Heart left ventricle (tissue), 16 donors: ENCODE measurements at places on chromosomes 3 and 15.

DNA sequence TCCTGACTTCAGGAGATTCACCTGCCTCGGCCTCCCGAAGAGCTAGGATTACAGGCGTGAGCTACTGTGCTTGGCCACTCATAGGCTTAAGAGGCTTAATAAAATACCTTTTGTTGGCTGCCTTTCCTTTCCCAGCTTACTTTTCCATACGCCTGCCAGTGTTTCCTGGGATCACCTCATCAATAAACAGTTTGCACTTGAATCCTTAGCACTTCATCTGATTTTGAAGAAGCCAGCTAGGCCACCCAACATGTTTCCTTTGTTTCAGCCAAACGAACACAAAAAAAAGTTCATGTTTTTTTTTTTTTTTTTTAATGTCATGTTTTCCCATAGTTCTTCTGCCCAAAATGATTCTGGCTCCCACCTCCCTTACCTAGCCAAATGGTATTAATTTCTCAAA lies 92.3 kb downstream of the RAP2B start:
- DNase-seq, result no peak

DNA sequence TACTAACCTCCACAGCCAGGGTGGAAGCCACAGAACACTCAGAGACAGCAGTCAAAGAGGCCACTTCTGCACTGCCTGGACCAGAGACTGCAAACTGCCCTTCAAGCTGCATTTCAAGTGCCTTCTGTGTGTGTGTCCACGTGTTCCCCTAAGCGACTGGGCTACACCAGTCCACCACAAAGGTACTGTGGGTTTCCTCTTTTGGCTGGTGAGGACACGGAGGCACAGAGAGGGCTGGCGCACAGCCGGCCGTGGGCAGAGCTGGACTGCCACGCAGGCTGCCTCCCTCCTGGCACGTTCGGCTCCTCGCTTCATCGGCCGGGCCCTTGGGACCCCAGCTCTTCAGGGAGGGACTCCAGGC lies 60.9 kb downstream of the MGLL start:
- no peak for DNase-seq

DNA sequence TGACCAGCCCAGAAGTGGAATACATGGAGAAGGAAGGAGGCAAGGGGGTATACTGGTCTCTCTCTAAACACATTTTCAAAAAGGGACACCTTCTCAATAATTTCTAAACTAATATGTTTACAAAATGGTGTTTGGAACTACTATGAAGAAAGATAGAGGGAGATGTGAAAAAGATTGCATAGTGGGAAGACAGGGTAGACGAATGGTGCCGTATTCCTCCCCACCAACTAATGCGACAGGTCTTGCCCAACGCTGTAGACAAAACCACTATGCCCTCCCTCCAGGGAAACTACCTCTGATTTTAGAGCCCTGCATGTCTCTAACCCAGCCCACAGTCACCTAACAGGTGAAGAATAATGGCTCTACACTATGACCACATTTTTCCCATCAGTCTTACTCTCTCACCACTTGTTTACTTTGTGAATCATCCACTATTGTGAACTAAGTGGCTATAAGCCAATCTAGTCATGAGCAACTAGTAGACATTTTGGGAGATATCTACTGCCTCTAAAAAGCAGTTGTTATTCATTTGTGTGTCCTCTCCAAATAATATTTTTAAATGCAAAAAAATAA lies 108.2 kb upstream of the UBE2E2 start:
- DNase-seq, result no peak

DNA sequence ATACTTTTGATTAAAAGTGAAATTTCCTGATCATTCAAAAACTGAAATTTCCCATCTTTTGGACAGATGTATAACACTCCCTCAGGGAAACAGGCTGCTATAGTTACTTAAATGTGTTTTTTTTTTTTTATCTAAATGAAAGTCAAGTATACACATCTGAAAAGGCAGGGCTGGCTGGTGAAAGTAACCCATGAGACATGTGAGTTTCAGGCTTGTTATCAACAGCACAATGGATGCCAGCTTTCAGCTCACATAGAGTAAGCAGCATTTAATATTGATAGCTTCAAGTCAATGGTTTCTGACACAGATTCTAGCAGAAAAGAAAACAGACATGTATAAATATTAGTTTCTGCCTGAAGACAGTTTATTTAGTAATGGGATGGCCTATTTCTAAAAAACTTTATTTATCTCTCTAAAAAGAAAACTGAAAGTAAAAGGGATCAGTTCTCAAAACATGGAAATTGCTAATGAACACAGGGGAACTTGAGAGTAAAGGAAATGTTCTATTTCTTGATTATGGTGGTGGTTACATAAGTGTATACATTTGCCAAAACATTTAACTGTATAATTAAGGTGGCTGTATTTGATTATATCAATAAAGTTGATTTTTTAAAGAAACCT lies 89.7 kb upstream of the CMC1 start:
- DNase-seq, result no peak

DNA sequence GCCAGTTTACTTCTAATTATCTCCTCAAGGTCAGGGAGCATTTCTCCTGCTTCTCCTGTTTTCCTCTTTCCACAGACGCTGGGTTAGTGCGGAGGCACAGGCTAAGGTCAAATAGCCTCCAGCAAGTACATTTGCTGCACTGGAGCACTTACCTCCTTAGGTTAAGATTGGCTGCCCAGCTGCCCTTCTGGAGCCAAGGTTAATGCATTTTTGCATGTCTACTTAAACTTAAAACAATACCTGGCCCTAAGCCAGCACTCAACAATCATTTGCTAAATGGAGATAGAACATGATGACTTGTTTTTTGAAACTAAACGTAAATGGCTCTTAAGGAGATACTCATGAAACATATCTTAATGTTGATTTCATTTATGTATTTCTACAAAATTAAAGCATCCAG lies 83.5 kb downstream of the SSR3 start:
- no peak for DNase-seq

GRCh38 chr3:4533489-4534443 lies 40.6 kb downstream of the ITPR1 start:
- DNase-seq, result no peak

DNA sequence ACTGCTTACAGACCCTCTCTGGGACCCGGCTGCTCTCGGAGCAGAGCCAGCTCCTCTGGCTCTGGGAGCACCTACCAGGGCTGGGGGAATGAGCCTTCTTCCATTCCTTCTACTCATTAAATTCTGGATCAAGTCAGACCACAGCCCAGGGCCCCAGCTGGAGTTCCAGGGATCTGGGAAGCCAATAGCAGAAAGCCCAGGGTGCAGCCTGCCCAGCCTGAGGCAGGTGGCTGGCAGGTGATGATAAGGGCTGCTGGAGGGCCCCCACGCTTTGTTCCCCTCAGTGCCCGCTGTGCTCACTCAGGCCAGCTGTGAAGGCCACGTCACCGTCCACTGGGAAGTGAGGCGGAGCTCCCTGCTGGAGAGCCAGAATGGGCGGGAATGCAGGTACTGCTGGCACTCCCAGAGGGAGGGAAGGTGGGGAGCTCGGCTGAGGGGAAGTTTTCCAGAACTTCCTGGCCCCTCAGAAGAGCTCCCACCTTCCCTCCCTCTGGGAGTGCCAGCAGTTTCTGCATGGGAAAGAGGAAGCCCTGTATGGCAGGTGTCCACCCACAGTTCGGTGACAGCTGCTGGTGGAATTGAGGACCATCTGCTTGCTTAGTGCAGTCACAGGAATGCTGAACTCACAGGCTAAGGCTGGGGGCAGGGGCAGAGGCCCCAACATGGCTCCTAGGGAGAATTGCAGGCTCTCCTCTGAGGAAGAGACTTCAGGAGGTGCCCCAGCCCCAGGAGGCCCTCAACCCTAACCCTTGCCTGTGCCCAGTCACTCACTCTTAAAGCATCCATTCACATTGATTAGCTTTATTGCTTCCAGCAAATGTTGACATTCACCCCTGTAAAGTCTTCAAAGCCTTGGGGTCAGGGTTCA lies 12.6 kb upstream of the RTP3 start:
- no peak for DNase-seq

- DNase-seq, result peak; percentile 91
These were observed 16.3 kb downstream of the RGMA start for GRCh38 chr15:93072411-93073394.

DNA sequence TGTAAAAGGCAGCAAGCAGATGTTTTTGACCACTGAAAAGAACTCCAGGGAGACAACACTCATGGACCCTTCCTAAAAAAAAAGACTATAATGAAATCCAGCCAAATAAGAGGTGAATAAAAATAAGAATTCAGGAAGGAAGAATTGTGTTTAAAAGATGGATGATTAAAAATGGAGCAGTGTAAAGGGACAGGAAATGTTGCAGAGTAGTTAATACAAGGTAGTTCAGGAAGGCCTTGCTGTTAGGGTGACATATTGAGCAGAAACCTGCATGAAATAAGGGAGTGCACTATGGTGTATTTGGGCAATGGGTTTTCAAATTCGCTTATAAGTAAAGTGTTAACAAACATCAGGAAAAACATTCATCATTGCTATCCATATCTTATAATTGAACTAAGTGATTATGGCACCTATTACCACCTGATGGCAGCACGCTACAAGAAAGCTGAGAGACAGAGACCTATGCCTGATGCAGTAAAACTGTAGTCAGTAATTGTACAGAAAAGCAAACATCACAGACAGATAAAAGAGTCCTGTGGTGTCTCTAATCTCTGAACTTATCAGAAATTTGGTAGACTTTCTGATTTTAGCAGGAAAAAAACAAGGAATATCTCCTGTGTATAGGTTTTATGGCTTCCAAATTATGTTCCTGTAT lies 5.8 kb upstream of the DBR1 start:
- DNase-seq, result no peak

DNA sequence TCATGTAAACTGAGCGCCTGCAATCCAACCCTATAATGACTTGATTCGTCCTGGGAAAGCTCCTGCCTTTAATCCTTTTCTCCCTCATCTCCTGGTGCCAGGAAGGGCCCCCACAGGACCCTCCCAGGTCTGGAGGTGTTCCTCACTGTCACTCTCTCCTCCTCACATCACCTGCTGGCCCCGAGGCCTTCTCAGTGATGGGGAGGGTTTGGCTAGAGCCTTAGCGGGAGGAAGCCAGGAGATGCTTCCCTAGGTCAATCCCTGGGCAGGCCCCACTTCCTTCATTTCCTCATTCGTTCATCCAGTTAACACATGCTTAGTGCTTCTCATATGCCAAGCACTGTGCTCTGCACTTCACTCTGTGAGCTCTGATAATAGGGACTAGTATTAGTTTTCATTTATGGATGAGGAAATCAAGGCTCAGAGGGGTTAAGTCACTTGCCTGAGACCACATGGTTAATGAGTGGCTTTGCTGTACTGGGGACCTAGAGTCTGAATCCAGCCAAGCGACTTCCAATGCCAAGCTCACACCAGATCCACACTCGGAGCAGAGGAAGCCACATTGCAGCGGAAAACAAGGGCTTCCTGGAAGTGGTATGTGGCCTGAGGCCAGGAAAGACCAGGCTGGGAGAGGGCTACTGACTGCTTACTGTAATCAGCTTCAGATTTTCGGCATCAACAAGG lies 50.3 kb upstream of the CHRNB4 start:
- no peak for DNase-seq

GRCh38 chr3:26515351-26515750 lies 107.2 kb upstream of the LRRC3B start:
- no peak for DNase-seq

- no peak for DNase-seq
These were observed 22.4 kb downstream of the CXCR6 start for GRCh38 chr3:45965653-45966052.

DNA sequence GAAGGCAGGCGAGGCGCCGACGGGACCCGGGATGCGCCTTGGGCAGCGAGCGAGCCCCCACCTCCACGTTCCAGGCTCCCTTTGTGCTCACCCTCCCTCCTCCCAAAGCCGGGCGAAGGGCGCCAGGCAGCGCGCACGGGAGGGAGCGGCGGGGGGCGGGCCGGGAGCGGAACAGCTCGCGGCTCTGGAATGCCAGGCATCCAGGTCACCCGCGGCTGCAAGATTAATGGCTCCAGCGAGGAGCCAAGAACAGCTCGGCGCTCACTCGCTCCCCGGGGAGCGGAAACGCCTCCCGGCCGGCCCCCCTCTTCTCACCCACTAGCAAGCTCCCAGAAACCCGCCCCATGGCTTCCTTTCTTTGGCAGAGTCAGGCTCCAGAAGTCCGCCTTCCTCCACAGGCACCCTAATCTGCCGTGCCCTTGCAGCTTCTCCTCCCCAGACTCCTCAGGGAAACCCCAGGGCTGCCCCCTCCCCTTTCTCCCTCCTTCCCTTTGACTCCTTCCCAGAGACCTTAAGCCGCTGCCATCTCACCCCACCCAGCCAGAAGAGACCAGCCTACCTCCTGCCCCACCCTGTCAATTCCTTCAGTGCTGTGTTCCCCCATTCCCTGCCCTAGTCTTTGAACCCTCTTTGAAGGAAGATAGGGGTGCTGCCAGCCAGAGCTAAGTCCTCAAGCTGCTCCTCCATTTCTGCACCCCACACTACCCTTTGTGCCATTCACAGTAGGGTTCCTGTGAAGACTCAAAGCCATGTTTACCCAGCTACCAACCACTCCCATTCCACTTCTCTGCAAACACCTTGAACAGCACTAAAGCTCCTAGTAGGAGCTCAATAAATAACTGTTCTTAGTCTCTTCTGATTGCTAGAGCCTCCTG lies 9.9 kb downstream of the AMOTL2 start:
- DNase-seq, result peak; percentile 94

- no peak for DNase-seq
These were observed 24.4 kb upstream of the TNFAIP8L3 start for GRCh38 chr15:51119120-51119519.

- DNase-seq, result no peak
These were observed 1134.8 kb downstream of the NSUN3 start for GRCh38 chr3:95197661-95198060.

GRCh38 chr15:63501256-63502089 lies 2.9 kb upstream of the USP3 start:
- DNase-seq, result peak; percentile 87

DNA sequence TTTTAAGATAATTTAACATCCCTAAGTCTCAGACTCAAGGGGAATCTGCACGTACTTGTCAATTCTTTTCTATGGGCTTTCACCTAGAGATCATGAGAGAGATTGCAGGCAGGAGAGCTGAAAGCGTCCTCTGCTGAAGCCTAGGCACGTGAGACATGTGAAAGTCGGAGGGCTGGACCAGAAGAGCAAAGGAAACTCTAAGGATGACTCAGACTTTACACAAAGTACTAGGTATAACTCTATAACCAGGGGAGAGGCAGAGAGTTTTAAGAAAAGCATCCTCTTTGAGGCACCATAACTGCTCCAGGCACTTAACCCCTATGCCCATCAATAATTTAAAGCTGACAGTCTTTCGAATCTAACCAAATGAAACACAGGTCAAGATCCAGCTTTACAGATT lies 436.6 kb downstream of the VGLL3 start:
- no peak for DNase-seq

DNA sequence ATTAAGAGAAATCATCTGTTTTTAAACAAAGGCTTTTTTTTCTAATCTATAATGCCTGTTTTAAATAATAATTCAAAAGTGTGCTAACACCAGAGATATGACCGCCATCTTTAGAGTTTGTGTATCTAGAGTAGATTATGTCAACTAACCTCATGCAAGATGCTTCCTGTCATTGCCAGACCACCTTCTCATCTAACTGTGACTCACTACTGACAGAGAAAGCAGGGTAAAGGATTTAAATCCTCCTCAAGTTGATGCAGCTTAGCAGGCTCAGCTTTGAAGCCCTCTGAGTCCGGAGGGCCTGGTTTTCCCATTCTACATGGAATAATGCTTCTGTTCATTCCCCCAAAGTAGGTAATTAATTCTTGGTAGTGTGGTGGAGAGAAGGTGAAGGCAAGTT lies 108.5 kb downstream of the ECT2 start:
- DNase-seq, result no peak
